Upper lobe of left lung (tissue), 6 donors: ENCODE measurements at places on chromosomes 5 and 9. TPM values are rescaled to one million over a fixed set of nuclear protein-coding genes. Genes with fewer than 3 reads are reported as not detected.

PAX5 gene
- not detected for total RNA-seq

SV2C gene
- 0.22 TPM for total RNA-seq

SLC23A1 gene
- total RNA-seq = 2.1 TPM

PRR7 gene
- 3.3 TPM for total RNA-seq

DNA sequence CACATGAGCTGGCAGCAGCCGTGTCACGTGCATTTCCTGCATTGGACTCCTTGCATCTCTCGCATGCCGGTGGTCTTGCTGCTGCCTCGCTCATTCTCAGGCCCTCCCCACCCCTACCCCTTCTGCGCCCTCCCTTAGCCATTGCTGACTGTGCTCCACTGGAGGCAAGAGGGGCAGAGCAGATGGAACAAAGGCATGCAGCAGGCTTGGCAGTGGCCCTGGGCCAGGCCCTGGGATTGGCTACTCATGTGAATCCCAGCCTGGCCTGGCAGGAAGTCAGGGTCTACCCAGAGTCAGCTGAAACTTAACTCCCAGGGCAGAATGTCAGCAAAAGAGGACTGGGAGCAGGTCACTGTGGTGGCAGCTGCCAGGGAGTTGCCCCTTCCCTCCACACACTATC is 62.3 kb downstream of the TSTD2 start:
- H3K27me3 ChIP-seq = no peaks in the 10 kb centered on the region
- H3K4me3 ChIP-seq = no peak overlapping the region
- no peak overlapping the region for H3K27ac ChIP-seq

DNA sequence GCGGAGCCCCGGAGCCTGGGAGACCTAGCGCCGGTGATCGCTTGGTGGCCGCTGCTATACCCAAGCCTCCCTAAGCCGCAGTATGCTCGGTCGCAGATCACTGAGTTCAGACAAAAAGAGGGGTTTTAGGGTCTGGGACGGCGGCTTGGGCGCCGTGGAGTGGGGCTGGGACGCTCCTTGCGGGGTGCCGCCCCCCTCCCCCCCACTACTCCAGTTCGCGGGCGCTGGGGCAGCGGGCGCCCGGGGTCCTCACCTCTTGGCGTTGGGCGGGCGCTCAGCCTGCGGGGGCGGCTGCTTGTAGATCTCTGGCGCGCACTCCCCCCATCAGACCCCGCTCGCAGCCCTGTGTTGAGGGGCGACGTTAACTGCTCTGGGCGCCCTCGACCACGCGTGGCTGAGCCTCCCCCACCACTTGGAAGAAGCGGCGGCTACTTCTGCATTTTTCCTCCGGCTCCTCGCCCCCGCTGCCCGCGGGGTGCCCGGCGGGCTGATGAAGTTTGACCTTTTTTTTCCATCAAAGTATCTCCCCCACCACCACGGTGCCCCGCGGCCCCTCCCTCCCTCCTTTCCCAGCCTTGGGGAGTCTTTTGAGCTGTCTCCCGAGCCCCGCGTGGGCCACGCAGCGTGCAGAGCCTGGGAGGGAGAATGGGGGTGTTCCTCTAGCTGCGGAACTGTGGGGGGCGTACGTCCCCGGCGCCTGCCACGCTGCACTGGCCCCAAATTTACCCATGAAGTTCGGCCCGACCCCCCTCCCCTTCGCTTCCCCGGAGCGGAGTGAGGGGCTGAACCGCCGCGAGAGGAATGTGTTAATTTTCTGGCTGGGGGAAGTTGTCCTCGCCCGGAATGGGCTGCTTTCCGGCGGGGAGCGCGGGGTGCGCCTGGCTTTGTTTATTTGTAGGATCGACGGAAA is 1.2 kb downstream of the CXXC5 start:
- no peaks in the 10 kb centered on the region for H3K36me3 ChIP-seq
- H3K27ac ChIP-seq = peak overlapping the region; percentile 95
- H3K27me3 ChIP-seq = no peaks in the 10 kb centered on the region
- DNase-seq = no peak

- H3K4me1 ChIP-seq = no peaks in the 10 kb centered on the region
- H3K36me3 ChIP-seq = no peaks in the 10 kb centered on the region
- no peak for DNase-seq
- H3K4me3 ChIP-seq = no peak overlapping the region
- no peak overlapping the region for H3K27ac ChIP-seq
These were observed 14.4 kb upstream of the ZNF782 start for GRCh38 chr9:96868709-96869108.

GRCh38 chr9:107895501-107896001 is 406.0 kb upstream of the KLF4 start:
- H3K27me3 ChIP-seq = no peaks in the 10 kb centered on the region
- DNase-seq = no peak
- H3K4me1 ChIP-seq = no peaks in the 10 kb centered on the region
- no peak overlapping the region for H3K4me3 ChIP-seq
- no peak overlapping the region for H3K27ac ChIP-seq
